Activated T-helper 17 cell treated with anti-CD3 and anti-CD28 coated beads, Interleukin-2, amount 50 U/mL, for 72 hours (primary cell): ENCODE measurements at places on chromosomes 4 and X.

GRCh38 chrX:129540068-129540653 lies at the start of gene OCRL:
TSS of gene OCRL (plus strand) at chrX:129540259. CDS start at chrX:129540440, 181 bp downstream.
- peak; percentile 75 for ATAC-seq

- ATAC-seq = no peak
Observed at GRCh38 chr4:29243851-29244250, 1476.3 kb upstream of the PCDH7 start.

DNA sequence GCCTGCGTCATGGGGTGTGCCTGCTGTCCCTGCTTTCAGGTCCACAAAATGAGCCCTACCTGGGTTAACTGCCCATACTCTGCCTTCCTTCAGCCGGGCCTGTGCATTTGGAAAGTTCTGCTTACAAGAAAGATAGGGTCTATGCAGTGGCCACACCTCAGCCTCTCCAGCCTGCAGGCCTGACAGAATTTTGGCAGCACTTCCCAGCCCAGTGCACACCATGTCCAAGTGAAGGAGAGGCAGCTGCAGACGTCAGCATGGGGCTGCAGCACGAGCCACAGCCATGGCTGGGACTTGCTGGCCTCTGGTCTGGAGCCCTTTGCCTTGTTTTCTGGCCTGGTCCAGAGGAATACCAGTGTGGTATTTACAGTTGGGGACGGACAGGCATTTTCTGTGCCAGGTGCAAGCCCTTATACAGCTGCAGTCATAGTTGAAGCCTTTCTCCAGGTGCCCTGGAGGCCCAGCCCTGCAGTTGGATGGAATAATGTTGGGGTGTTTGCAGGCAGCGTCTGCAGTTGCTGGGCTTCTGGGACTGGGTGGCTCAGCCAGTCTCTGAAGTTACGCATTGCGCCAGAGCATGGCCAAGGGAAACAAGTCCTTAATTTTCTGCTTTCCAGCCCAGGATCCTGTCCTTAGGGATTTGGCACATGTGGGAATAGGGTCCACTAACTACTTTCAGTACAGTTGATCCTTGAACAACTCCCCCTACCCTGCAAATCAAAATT lies 26.2 kb downstream of the JADE1 start:
- ATAC-seq = no peak

GRCh38 chr4:118280501-118281218 lies 72.1 kb downstream of the PRSS12 start:
- no peak for ATAC-seq

DNA sequence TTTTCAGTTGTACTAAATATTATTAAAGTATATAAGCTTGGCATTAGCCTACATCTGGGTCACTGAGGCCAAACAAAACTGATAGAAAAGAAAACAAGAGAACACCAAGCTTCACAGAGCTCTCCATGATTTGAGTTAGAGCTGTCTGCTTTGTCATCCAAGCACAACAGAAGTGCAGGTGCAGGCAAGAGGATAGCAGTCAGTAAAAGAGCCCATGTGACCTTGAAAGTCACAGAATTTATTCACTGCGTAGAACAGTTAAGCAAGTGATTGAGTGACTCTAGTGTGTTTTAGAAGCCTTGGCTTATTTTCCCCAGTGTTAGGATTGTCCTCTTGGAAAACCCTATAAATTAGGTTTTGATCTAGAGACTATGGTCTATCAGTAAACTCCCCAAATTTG lies 49.4 kb upstream of the PRDM5 start:
- ATAC-seq = no peak

GRCh38 chr4:169167957-169168858 lies 102.5 kb downstream of the SH3RF1 start:
- ATAC-seq = peak; percentile 38

GRCh38 chr4:150371869-150372268 lies 210.1 kb upstream of the MAB21L2 start:
- ATAC-seq = no peak

DNA sequence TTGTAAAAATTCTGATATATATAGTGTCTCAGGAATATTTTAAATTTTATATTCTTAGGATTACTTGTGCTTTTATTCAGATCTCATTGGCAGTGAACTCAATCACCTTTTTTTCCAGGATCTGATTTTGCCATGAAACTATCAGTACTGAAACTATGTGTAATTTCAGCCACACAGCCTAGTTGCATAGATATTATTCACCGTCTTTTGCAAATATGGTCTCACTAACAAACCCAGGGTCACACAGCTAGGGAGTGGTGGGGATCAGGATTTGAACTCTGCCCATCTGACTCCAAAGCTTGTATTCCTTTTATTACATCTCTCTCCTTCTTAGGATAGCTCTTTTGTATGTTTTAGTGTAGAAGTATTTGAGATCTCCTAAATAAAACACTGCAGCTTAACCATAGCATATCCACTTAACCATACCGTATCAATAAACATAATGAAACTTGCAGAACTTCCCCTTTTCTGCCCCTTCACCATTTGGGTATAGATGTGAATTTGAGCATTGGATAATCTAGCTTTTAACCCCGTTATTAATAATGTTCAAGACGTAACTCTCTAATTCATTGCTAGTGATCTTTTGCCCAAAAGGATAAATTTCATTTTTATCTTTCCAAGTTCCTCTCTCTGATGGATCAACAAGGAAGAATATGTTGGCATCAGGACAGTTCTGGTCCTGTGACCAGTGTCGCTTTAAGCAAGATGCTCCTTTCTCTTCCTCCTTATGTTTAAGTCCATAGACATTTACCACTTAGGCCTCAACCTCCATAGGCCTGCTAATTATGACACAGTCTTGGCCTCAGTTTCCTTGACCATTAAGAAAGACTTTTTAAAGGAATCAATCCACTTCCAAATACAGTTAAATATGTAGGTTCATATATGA lies 74.6 kb downstream of the RAPGEF2 start:
- ATAC-seq = peak; percentile 79

DNA sequence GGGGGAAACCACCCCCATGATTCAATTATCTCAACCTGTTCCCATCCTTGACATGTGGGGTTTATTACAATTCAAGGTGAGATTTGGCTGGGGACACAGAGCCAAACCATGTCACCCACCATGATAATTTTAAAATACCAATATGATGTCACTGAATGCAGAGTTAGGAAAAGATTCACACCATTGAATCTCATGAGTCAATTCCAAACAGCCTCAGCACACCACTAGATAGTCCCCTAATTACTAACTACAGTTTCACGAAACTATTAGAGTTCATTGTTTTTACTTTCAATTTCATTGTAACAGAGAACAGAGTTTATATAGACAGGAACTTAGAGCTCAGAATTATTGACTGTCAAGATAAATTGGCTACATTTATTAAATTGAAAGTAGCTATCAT lies 410.2 kb downstream of the FAM47A start:
- ATAC-seq = no peak

DNA sequence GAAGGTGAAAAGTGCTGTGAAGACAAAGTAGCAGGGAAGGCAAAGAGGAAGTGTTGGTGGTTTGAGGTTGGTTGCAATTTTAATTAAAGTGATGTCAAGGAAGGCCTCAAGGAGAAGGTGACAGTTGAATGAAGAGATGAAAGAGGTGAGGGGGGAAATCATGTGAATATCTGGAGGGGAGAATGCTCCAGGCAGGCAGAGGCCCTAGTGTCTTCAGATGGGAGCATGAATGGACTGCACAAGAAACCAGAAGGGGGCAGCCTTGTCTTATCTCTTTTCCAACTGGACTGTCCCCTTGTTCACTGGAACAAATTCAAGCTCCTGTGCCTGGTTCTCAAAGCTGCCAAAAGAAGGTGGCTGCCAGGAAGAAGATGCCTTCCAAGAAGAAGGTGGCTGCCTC lies 68.4 kb downstream of the MAOB start:
- no peak for ATAC-seq

GRCh38 chr4:168541266-168541953 lies 44.6 kb downstream of the PALLD start:
- no peak for ATAC-seq

GRCh38 chrX:68429216-68429615 lies 4.1 kb downstream of the OPHN1 start:
- no peak for ATAC-seq

- no peak for ATAC-seq
Observed at GRCh38 chr4:89572224-89572858, 264.6 kb downstream of the SNCA start.

GRCh38 chr4:150648123-150648522 lies 66.2 kb downstream of the MAB21L2 start:
- no peak for ATAC-seq

GRCh38 chr4:158850800-158851644 lies 82.2 kb downstream of the FNIP2 start:
- ATAC-seq = no peak

GRCh38 chr4:8410641-8411271 lies 29.8 kb downstream of the ACOX3 start:
- no peak for ATAC-seq
